ENCODE measurements at places on chromosomes 16 and 17. TPM values are rescaled to one million over a fixed set of nuclear protein-coding genes. Genes with fewer than 3 reads are reported as not detected.

Gene TMEM106A
- 14.4 TPM for total RNA-seq

Gene TNS4
- 1.6 TPM for total RNA-seq

Gene OMG
- 10.7 TPM for total RNA-seq

Gene PLCD3
- 49.1 TPM for total RNA-seq

Gene CD68
- total RNA-seq, result 305 TPM

Gene ZFP3
- 4.9 TPM for total RNA-seq

Gene GLP2R
- total RNA-seq, result 2.5 TPM

Gene RNF112
- total RNA-seq, result 2.1 TPM

Gene PTX4
- total RNA-seq, result not detected

Gene KRT25
- total RNA-seq, result not detected

Gene MLKL
- total RNA-seq, result 17.9 TPM

Gene CA10
- not detected for total RNA-seq

Gene MYH8
- not detected for total RNA-seq

Gene DHRS13
- 16.9 TPM for total RNA-seq

Gene VAT1L
- 0.26 TPM for total RNA-seq

Gene HOXB1
- total RNA-seq, result not detected

Gene PYDC1
- total RNA-seq, result not detected

Gene GRIN2C
- 0.26 TPM for total RNA-seq

Gene CCL23
- total RNA-seq, result 6.6 TPM

Gene BHLHA9
- total RNA-seq, result not detected

Gene DRC3
- total RNA-seq, result 7.6 TPM

Gene SLC13A2
- not detected for total RNA-seq

Gene PNPO
- total RNA-seq, result 36.4 TPM

Gene EVPL
- total RNA-seq, result 44.8 TPM
